ENCODE measurements at places on chromosomes 7 and 10.

DNA sequence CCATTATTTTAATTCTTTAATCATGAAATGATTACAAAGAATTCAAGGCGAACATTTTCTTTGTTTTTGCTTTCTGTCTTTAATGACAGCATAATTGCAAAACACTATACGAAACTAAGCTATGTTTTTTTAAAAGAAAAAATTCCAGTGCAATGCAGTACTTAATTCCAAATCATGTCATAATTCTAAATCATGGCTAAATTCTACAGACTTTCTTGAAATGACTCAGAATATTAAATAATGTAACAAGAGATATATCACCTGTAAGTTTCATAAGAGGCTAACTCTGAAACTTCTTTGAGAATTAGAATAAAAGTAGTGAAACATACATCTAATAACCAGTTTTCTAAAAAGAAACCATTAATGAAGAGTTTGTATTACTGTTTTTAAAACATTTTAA lies 671.6 kb downstream of the PARD3 start:
- DNase-seq: no peak

GRCh38 chr7:101677391-101677790 lies 48.3 kb upstream of the MYL10 start:
- DNase-seq: no peak

DNA sequence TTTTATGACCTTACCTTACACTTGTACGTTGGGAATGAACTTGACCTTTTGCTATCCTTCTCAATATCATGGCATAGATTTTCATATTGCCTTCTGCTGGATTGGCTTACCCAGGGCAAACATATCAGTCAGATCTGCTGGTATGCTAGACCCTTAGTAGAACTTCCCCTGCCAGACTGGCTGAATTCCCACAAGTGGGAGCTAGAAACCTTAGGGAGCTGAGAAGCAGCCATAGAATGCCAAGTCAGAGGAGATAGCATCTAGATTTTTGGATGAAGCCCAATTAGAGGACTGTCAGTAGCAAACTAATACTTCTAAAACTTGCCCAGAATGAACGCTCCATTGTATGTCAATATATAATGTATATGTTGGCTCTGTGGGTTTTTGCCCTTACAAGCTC lies 385.0 kb downstream of the NXPH1 start:
- DNase-seq: no peak

DNA sequence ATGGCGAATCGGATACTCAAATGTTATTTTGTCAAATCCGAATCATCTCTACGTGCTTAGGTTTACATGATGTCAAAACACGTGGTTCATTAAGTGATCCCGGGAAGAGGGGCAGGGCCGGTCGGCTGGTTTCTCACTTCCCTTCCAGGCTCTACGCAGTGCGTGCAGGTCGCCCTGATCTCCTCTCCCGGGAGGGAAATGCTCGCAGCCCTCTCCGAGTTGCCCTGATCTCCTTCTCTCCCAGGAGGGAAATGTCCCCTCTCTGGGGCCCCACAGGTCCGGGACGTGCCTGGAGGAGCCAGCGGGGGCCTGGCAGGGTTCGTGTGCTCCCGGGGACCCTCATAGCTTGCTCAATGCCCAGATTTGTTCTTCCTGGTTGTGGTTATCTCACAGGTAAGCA lies 202.7 kb downstream of the DNAJB6 start:
- no peak for DNase-seq

GRCh38 chr7:105084581-105084980 lies 70.6 kb downstream of the KMT2E start:
- no peak for DNase-seq

- peak; percentile 8 for DNase-seq
Measured at GRCh38 chr7:65295409-65295808, 78.2 kb upstream of the ZNF92 start.

- DNase-seq: no peak
Measured at GRCh38 chr10:91627344-91628102, 5.3 kb downstream of the PPP1R3C start.

DNA sequence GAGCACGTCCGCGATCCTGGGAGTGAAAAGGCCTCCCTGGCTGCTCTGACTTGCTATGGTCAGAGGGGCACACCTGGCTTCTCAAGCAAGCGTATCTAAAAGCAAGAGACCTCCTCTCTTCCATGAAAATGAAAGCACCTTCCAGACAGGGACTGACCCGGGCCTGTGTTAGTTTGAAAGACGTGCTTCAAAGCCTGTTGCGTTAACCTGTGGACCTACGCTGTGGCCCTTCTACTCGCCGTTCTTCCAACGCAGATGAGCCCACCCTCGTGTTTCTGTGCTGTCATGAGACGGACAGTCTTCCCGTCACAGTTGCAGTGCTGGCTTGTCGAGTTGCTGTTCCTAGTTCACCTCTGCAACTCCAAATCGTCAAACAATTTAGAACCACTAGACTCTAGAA lies 15.5 kb upstream of the GDI2 start:
- DNase-seq: no peak

DNA sequence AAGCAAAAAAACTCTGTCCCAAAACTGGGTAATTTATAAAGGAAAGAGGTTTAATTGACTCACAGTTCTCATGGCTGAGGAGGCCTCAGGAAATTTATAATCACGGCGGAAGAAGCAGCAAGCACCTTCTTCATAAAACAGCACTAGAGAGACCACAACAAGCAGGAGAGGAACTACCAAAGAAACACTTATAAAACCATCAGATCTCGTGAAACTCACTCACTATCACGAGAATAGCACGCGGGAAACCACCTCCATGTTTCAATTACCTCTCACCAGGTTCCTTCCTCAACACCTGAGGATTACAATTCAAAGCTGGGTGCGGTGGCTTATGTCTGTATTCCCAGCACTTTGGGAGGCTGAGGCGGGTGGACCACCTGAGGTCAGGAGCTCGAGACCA lies 48.5 kb downstream of the PDIA4 start:
- DNase-seq: no peak

GRCh38 chr7:2572101-2572842 lies 13.5 kb downstream of the IQCE start:
- no peak for DNase-seq

- DNase-seq: peak; percentile 41
Measured at GRCh38 chr10:75014516-75015230, 96.8 kb upstream of the SAMD8 start.

DNA sequence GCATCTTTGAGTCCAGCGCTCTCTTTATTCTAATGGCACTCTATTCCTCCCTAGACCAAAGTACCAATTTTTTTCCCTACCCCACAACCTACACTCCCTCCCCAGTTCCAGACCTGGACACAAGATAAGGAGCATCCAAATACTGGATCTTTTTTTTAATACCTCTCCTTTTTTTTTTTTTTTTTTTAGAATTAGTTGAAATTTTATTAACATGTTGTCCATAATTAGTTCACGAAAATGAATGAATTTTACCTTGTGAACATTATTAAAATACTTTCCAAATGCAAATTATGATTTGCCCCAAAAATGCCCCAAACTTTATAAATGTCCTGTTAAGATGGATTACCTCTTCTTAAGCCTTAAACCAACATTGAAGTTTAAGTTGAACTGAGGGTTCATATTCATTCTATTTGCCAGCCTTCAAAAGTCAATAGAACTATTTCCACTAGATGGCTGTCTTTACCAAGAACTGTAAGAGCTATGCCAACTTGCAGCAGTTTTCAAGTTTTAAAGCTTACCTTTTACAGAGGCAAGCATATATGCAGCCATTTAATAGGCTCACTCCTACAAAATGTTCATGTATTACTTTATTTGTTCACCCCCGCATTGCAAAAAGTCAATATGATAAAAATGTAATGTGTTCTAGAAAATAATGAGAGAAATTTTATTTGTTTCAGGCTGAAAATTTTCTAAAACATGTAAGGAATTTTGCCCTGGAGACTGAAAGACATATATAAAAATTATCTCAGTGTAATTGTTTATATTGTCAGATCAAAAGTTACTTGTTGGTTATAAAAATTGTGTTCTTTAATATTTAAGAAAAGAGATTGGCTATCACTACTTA lies 39.7 kb upstream of the TNKS2 start:
- no peak for DNase-seq

DNA sequence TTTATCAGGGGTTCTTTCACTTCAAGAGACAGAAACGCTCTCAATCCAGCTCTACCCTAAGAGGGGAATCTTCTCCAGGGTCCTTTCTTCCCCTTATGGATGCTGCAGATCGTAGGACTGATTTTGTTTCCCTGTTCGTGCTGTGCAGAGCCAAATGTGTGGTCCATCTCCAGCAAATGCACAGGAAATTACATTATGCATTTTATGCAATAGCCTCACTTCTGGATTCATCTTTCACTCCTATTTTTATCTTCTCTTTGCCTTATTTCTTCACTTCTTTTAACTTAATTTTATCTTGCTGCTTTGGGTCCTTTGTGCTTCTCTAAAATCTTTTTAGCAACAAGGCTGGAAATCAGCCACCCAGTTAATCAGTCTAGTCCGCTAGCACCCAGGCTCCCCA lies 184.5 kb upstream of the INHBA start:
- DNase-seq: no peak

GRCh38 chr7:138902161-138902560 lies 79.0 kb downstream of the KIAA1549 start:
- no peak for DNase-seq

- DNase-seq: no peak
Measured at GRCh38 chr7:112283382-112283910, 77.0 kb downstream of the ZNF277 start.

DNA sequence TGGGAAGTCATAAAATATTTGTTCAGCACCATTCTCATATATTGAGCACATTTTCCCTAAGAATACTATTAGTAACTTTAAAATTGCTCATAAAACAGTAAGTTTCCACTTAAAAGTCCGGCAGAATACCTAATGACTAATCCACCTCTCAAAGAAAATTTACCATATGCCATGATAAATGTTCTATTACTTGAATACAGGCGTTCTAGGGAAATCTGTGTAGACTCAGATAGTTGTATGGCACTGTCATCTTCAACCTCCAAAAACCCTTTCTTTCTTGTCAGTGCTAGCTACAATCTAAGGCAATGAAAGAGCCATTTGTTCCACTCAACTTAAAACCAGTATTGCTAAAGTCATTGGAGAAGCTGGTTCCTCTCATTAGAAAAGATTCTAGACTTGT lies 7.3 kb downstream of the GPR37 start:
- DNase-seq: no peak

DNA sequence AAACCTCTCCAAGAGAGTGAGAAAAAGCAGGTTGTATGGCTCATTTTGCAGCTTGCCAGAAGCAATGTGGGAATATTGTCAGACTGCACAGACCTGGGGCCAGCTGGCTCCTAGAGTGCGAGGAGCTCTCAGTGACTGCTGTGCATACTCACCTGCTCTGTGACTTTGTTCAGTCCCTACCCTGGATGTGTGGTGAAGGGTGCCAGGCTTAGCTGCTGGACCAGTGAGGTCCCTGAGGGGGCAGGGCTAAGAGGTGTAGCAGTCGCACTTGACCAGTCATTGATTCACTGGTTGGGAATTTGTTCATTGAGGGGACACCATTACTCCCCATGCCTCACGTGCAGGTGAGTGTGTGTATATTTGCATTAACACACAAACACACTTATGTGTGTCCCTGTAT lies 60.1 kb downstream of the IKZF1 start:
- DNase-seq: no peak

DNA sequence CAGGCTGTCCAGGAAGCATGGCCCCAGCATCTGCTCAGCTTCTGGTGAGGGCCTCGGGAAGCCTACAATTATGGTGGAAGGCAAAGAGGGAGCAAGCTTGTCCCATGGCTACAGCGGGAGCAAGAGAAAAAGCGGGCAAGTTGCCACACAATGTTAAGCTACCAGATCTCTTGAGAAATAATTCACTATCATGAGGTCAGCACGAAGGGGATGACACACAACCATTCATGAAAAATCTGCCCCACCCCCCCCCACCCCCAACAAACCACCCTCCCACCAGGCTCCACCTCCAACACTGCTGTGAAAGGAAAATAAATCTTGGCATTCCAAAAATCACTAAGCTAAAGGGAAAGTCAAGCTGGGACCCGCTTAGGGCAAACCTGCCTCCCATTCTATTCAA lies 545.8 kb upstream of the NRP1 start:
- no peak for DNase-seq

DNA sequence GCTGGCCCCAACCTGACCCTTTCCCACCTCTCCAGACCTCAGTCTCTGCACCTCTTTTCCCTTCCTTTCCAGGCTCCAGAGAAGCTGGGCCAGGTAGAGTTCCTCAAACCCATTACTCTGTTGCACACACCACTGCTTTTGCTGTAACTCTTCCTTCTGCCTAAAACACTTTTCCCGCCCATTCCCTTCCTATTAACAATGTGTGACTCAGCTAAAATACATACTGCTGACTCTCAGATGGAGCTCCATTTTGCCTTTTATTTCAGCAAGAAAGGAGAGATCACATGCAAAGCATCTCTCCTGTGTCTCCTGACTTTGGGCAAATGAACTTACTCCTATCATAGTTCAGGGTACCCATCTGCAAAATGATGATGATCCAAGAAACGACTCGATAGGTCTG lies 201.0 kb downstream of the CALN1 start:
- DNase-seq: no peak

DNA sequence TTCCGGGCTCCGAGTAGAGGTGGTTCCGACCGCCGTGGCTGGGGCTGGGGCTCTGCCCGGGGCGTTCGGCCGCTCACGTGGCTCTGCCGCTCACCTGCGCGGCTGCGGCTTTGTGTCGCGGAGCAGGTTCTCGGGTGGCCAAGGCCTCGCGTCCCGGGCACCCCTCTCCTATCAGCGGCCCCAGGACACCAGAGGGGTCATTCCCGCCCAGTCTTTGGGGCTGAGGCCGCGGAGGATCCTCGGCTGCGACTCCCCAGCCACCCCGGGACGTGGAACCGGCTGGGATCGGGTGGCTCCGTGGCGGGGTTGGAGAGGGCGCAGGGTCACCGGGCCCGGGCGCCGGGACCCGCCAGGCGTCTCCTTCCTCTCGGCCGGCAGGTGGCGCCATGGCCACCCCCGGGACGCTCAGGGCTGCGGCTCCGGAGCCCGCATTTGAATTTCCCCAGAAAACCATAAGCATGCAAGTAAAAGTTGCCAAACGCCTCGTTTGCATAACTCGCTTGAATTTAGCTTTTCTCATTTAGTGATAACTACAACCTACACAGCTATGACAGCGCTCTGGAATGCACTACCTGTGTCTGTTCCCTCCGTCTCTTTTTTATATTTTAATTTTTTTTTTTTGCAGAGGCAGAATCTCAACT lies 1.2 kb downstream of the COL26A1 start:
- peak; percentile 57 for DNase-seq

DNA sequence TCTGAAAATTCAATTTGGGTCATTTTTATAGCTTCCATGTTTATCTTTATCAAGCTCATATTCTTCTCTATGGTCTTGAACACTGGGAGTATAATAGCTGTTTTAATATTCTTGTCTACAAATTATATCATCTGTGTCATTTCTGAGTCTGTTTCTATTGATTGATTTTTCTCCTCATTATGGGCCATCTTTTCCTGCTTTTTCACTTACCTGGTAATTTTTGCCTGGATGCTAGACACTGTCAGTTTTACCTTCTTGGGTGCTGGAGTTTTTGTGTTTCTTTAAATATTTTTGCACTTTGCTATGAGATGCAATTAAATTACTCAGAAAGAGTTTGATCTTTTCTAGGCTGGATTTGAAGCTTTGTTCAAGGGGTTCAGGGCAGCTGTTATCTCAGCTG lies 26.8 kb upstream of the KDM7A start:
- DNase-seq: no peak

GRCh38 chr7:51279391-51280023 lies 37.1 kb downstream of the COBL start:
- DNase-seq: no peak

- no peak for DNase-seq
Measured at GRCh38 chr10:37775612-37776011, 81.8 kb downstream of the ZNF248 start.

- DNase-seq: no peak
Measured at GRCh38 chr10:86041116-86041515, 325.5 kb downstream of the GRID1 start.

GRCh38 chr10:76899490-76899889 lies 738.1 kb downstream of the KCNMA1 start:
- DNase-seq: no peak

All from T-helper 1 cell (primary cell).